ENCODE measurements at places on chromosomes 5 and 9. TPM values are rescaled to one million over a fixed set of nuclear protein-coding genes. Genes with fewer than 3 reads are reported as not detected.

The RASGRF2 gene
- 5.6 TPM for total RNA-seq

The IGFBPL1 gene
- not detected for total RNA-seq

The NIPBL gene
- 56.0 TPM for total RNA-seq

The SMIM33 gene
- 0.30 TPM for total RNA-seq

The RANBP17 gene
- 0.34 TPM for total RNA-seq

The CER1 gene
- not detected for total RNA-seq

The ENTPD8 gene
- not detected for total RNA-seq

The TAL2 gene
- 0.38 TPM for total RNA-seq

The GGTA1 gene
- not detected for total RNA-seq

The ANKRD18B gene
- total RNA-seq = 2.4 TPM

The S100Z gene
- total RNA-seq = not detected

The HACD4 gene
- 1.2 TPM for total RNA-seq

The CDO1 gene
- total RNA-seq = not detected

The TRIM36 gene
- not detected for total RNA-seq

The LECT2 gene
- not detected for total RNA-seq

The SELENOP gene
- total RNA-seq = 1.1 TPM

Measured in activated T-cell treated with anti-CD3 and anti-CD28 coated beads, Interleukin-2, amount 50 U/mL, for 4 hours (primary cell).